Fibroblast of mammary gland (primary cell): ENCODE measurements at places on chromosomes 3 and 15.

DNA sequence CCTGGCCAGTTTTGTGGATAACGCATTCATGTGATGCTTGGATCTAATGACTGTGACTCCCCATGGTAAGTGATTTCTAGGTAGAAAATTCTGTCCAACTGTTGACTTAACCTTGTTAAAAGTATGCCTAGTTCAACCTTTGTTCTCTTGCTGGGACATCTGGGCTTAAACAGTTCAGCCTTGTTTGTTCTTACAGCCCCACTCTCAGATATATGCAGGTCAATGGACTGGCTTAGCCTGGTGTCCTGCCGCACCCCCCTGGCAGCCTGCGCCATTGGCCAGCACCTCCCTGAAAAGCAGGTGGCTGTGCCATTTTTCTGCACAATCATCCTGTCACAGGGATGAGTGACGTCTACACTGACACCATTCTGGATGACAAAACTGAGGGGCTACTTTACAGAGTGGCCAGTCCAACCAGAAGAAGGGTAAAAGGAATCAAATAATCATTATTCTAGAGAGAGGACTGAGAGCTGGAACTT is 244.7 kb upstream of the ONECUT1 start:
- no peak for DNase-seq

DNA sequence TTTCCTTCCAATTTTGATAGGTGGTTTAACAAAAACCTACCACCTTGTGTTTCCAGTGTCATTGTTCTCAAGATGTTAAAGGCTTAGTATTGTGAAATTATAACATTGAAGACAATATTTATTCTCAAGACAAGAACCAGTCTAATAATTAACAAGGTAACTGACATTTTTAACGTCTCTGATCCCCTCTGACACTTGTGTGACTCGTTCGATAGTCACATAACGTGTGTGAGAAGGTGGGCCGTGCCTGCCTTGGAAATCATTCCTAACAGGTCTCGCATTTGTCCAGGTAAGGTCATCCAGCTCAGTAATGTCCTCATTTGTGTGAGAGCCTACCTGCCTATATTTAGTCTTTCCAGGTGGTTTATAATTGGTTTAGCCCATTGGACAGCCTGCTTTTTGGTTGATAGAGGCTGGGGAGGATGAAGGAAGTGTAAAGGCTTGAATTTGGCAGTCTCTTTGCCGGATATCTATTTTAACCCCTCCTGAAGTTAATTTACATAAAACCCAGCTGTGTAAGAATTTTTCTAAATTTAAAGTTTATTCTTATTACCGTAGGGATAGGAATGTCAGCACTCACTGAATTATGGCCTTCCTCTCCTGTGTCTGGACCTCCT is 94.4 kb downstream of the AKAP13 start:
- DNase-seq: no peak

DNA sequence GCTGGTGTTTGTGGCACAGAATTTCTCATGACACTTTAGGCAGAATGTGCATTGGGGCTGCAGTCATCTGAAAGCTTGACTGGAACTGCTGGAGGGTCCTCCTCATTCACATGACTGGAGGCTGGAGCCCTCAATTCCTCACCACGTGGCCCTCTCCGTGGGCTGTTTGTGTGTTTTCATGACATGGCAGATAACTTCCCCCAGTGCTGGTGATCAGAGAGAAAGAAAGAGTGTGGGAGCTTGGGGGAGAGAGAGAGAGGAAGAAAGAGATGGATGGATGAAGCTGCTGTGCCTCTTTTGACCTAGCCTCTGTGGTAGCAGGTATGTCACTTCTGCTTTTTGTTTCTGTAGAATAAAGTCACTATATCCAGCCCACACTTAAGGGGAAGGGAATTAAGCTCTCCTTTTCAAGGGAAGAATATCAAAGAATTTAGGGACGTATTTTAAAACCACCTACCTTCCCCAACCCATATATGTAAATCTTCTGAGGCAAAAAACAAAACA is 169.6 kb upstream of the IL12A start:
- DNase-seq: no peak

- no peak for DNase-seq
Observed at GRCh38 chr3:89114841-89115223, 7.4 kb downstream of the EPHA3 start.

DNA sequence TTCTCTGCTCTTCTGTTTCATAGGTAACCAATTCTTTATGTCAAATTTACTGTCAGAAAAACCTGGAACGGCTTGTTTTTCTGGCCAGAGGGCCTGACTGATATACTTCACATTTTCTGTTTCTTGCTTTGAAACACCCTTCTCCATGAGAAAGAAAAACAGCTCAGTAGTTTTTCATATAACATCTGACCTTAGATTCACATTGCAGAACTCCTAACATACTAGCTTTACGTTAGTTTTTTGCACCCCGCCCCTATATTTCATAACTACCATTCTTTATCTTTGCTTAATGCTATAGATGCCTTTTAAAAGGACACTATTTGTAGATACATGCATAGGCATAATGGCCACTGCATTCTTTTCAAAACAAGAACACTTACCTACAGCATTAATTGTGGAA is 83.9 kb upstream of the TSC22D2 start:
- no peak for DNase-seq

DNA sequence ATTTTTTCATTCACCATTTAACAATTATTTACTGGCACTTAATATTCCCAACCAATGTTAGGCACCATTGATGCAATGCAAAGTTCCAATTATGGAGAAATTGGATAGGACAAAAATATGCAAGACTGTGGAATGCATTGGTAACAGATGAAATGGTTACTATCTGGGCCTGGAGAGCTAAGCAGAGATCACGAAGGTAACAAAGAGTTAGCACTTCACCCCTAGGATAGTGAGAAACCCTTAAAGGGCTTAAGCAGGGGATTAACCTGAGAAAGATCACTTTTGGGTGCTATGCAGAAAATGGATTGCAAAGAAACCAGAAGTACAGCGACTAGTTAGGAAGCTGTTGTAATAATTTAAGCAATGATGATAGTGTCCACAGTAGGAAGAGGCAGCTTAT is 129.6 kb upstream of the GPR149 start:
- no peak for DNase-seq

DNA sequence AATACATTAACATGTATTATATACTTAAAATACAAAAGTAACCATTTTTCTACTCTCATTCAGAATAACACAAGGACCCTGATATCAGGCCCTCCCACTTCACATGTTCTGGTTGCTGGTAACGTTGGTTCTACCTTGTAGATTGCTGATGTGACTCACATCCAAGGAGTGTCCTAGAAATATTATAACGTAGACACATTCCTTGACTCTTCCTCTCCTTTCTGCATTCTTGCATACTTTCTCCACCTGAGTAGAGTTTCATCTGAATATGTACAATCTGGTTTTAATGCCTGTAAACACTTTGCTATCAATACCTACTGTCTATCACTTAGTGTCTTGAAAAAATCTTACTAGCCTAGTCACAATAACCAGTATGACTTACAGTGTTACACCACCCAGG is 35.0 kb upstream of the NEDD4 start:
- no peak for DNase-seq

- DNase-seq: no peak
Observed at GRCh38 chr15:85500060-85500708, 119.8 kb downstream of the AKAP13 start.
